ENCODE measurements at places on chromosomes 3 and 15.

DNA sequence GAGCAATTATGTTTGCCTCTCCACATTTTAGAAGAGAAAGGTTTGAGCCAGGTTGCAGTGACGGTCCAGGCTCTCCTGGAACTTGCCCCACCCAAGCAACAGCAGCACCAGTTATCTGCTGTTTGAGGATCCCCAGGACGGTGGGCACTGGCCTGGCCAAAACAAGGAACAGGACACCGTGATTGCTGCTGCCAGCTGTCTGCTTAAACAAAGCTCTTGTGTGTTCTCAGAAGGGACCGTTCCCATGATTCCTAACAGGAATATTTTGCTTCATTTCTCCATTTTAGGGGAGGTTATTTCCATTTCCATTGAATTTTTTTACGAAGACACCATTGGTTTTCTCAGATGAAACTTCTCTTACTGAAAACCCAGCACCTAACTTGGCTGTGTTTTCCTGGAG is 66.4 kb upstream of the RPL35A start:
- no peaks in the 10 kb centered on the region for H3K27me3 ChIP-seq
- H3K4me1 ChIP-seq: peaks cover 5% of the 10 kb centered on the region
- no peak overlapping the region for H3K4me3 ChIP-seq
- H3K27ac ChIP-seq: no peak overlapping the region

DNA sequence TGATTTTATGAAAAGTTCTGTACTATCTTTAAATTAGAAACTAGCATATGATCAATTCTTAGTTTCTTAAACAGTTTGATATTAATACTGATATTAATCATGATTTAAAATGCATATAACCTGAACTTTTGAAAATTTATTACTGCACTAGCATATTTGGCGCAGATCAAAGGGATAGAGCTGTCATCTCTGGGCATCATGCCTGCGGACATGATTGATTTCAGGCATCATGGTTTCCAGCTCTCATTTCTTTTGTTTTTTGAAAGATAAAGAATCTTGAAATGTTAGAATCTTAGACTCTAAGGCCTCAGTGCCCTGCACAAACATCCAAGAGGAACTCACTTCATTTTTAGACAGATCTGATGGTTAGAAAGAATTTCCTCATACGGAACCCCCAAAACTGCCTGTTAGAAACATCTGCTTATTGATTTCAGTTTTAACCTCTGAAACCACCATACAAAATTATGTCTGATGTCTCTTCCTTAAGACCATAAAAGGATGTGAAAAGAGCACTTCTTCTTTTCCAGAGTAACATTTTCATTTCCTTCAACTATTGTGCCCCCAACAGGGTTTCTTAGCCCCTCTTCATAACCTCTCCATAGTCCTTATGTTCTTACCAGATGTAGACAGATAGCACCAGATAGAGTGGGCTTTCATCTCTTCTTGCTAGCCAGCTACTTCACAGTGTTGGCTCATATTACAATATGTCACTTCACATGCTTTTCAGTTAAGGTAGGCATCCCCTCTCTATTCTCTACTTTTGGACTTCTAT is 110.8 kb downstream of the BBX start:
- H3K4me3 ChIP-seq: peak overlapping the region; percentile 20
- no peak overlapping the region for H3K27ac ChIP-seq
- H3K27me3 ChIP-seq: no peaks in the 10 kb centered on the region
- DNase-seq: no peak
- no peaks in the 10 kb centered on the region for H3K36me3 ChIP-seq
- peaks cover 45% of the 10 kb centered on the region for H3K4me1 ChIP-seq

GRCh38 chr3:29515451-29515850 is 234.6 kb downstream of the RBMS3 start:
- no peaks in the 10 kb centered on the region for H3K4me1 ChIP-seq
- no peak for DNase-seq
- H3K27me3 ChIP-seq: peaks cover 7% of the 10 kb centered on the region
- no peak overlapping the region for H3K4me3 ChIP-seq
- no peaks in the 10 kb centered on the region for H3K36me3 ChIP-seq

- peaks cover 15% of the 10 kb centered on the region for H3K27me3 ChIP-seq
- DNase-seq: no peak
- H3K27ac ChIP-seq: no peak overlapping the region
- H3K4me3 ChIP-seq: no peak overlapping the region
Observed at GRCh38 chr3:127143172-127143571, 49.8 kb upstream of the PRR23E start.

- H3K4me1 ChIP-seq: peaks cover 7% of the 10 kb centered on the region
- H3K36me3 ChIP-seq: no peaks in the 10 kb centered on the region
- H3K4me3 ChIP-seq: no peak overlapping the region
- no peak for DNase-seq
Observed at GRCh38 chr3:24493746-24494617, 668 bp downstream of the THRB start.

- H3K27ac ChIP-seq: no peak overlapping the region
- no peaks in the 10 kb centered on the region for H3K27me3 ChIP-seq
- H3K4me3 ChIP-seq: no peak overlapping the region
- DNase-seq: no peak
- peaks cover 5% of the 10 kb centered on the region for H3K4me1 ChIP-seq
Observed at GRCh38 chr3:110623571-110623970, 448.0 kb upstream of the NECTIN3 start.

- no peak overlapping the region for H3K27ac ChIP-seq
- DNase-seq: no peak
- H3K4me1 ChIP-seq: peaks cover 5% of the 10 kb centered on the region
- H3K27me3 ChIP-seq: peaks cover 13% of the 10 kb centered on the region
Observed at GRCh38 chr3:66520724-66521123, 19.9 kb upstream of the LRIG1 start.

DNA sequence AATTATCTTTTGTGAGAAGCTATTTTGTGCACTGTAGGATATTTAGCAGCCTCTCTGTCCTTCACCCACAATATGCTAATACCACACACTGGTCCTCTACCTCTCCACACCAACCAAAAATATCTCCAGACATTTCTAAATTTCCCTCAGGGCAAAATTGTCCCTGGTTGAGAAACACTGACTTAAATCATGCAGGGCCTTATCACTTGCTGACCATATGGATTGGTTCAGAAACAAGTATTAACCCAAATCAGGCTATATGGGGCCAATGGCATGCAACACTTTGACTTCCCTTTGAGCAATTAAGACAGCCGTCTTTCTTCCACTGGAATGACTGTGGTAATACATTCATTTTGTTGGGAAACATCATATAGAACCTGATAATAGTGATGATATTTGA is 251.1 kb downstream of the CNTN3 start:
- H3K27ac ChIP-seq: no peak overlapping the region
- H3K36me3 ChIP-seq: no peaks in the 10 kb centered on the region
- DNase-seq: no peak
- no peaks in the 10 kb centered on the region for H3K4me1 ChIP-seq
- H3K4me3 ChIP-seq: no peak overlapping the region
- no peaks in the 10 kb centered on the region for H3K27me3 ChIP-seq

- no peaks in the 10 kb centered on the region for H3K4me1 ChIP-seq
- peaks cover 10% of the 10 kb centered on the region for H3K27me3 ChIP-seq
- no peak for DNase-seq
- H3K4me3 ChIP-seq: no peak overlapping the region
Observed at GRCh38 chr15:61819386-61819785, 240.9 kb downstream of the VPS13C start.

DNA sequence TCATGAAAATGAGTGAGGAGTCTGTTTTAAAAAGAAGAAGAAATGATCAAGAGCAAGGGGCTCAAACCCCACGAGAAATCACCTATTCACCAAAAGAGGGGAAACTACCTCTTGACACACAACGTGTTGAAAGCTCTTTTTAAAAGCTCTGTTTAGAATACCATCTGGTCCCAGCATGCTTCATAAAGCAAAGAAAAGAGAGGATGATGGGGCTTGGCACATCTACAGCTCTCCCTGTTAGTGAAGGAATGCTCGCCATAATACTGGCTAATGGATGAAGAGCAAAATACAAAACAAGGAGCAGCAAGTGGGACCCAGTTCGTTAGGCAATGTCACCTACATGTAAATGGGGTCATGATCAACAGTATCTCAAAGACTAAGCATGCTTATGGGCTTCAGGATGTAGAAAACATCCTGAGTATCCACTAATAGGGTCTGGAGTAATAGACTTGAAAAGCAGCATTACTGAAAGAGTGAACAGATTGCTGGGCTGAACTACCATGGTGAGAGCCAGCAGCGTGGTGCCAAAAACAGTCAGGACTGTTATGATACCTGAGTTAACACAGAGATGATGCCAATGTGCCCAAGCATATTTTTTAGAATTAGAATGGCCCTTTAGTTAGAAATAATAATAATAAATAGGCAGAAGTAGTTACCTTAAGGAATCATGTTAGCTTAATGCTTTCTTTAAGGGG is 159.7 kb upstream of the POU1F1 start:
- no peak for DNase-seq
- peaks cover 8% of the 10 kb centered on the region for H3K4me1 ChIP-seq
- H3K36me3 ChIP-seq: no peaks in the 10 kb centered on the region
- no peak overlapping the region for H3K27ac ChIP-seq

DNA sequence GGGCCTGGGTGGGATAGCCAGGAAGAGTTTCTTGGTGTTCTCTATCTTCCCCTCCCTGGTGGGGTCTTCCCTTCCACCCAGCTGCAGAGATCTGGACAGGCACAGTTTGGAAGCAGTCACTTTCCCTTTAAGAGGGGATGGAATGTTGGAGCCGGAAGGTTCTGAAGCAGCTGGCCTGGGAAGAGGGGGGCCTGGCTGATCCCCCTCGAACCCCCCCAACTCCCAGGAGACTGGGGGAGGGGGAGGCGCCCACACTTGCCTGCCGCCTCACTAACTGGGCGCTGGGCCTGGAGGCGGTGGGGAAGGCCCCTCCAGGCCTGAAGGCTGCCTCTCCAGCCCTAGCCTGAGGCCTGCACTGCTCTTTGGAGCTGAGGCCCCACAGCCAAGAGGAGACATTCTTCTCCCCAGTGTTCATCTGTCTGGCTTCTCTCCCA is 1.4 kb downstream of the DVL3 start:
- peak overlapping the region; percentile 96 for H3K4me3 ChIP-seq
- DNase-seq: no peak
- H3K27me3 ChIP-seq: no peaks in the 10 kb centered on the region
- peaks cover 42% of the 10 kb centered on the region for H3K4me1 ChIP-seq
- peak overlapping the region; percentile 92 for H3K27ac ChIP-seq
- H3K36me3 ChIP-seq: no peaks in the 10 kb centered on the region

- DNase-seq: no peak
- peaks cover 85% of the 10 kb centered on the region for H3K4me1 ChIP-seq
- H3K36me3 ChIP-seq: no peaks in the 10 kb centered on the region
- peak overlapping the region; percentile 66 for H3K4me3 ChIP-seq
- peak overlapping the region; percentile 87 for H3K27ac ChIP-seq
Observed at GRCh38 chr3:45597171-45597570, 2.6 kb downstream of the LIMD1 start.

DNA sequence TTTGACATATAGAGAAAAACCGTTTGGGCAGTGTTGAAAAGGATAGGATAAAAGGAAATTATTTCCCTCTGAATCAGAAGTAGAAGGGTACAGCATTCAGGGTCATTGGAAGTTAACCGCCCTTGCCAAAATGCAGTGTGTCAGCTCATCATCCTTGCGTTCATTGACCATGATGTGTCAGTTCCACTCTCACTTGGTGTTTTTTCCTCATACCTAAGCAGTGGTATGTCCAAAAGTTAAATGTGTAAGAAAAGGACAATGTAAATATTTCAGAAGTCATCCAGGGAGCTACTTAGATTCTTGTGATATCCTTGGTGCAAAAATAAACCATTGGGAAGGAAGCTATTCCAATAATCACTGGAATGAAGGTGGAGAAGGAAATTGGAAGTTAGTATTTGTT is 50.7 kb downstream of the MAP6D1 start:
- no peak overlapping the region for H3K27ac ChIP-seq
- H3K4me3 ChIP-seq: no peak overlapping the region
- DNase-seq: no peak
- no peaks in the 10 kb centered on the region for H3K4me1 ChIP-seq

GRCh38 chr15:62306851-62307504 is 141.9 kb upstream of the C2CD4B start:
- no peak for DNase-seq
- H3K4me3 ChIP-seq: peak overlapping the region; percentile 46
- H3K27ac ChIP-seq: no peak overlapping the region
- peaks cover 7% of the 10 kb centered on the region for H3K4me1 ChIP-seq
- H3K27me3 ChIP-seq: peaks cover 56% of the 10 kb centered on the region

GRCh38 chr3:78483090-78483489 is 1284.7 kb downstream of the ROBO1 start:
- no peak overlapping the region for H3K4me3 ChIP-seq
- H3K36me3 ChIP-seq: no peaks in the 10 kb centered on the region
- H3K4me1 ChIP-seq: no peaks in the 10 kb centered on the region
- no peak overlapping the region for H3K27ac ChIP-seq
- no peaks in the 10 kb centered on the region for H3K27me3 ChIP-seq

DNA sequence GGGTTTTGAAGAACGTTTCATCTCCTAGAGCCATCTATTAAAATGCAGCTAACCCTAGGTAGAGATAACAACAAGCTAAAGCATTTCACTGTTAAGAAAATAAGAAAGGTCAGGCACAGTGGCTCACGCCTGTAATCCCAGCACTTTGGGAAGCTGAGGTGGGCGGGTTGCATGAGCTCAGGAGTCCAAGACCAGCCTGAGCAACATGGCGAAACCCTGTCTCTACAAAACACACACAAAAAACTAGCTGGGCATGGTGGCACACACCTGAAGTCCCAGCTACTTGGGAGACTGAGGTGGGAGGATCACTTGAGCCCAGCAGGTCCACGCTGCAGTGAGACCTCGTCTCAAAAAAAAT is 5.4 kb upstream of the TBC1D5 start:
- no peak overlapping the region for H3K27ac ChIP-seq
- H3K27me3 ChIP-seq: no peaks in the 10 kb centered on the region
- H3K4me1 ChIP-seq: peaks cover 19% of the 10 kb centered on the region
- DNase-seq: no peak
- no peak overlapping the region for H3K4me3 ChIP-seq
- H3K36me3 ChIP-seq: no peaks in the 10 kb centered on the region

GRCh38 chr3:126557415-126557745 is 1.4 kb downstream of the C3orf22 start:
- H3K4me3 ChIP-seq: no peak overlapping the region
- no peaks in the 10 kb centered on the region for H3K36me3 ChIP-seq
- DNase-seq: no peak
- H3K4me1 ChIP-seq: no peaks in the 10 kb centered on the region
- peaks cover 6% of the 10 kb centered on the region for H3K27me3 ChIP-seq

GRCh38 chr3:89923921-89924610 is 816.6 kb downstream of the EPHA3 start:
- H3K27me3 ChIP-seq: no peaks in the 10 kb centered on the region
- DNase-seq: no peak
- H3K4me3 ChIP-seq: no peak overlapping the region
- no peak overlapping the region for H3K27ac ChIP-seq
- no peaks in the 10 kb centered on the region for H3K36me3 ChIP-seq

GRCh38 chr15:90924375-90924774 is 8.0 kb downstream of the HDDC3 start:
- H3K27me3 ChIP-seq: no peaks in the 10 kb centered on the region
- no peak overlapping the region for H3K27ac ChIP-seq
- H3K4me1 ChIP-seq: peaks cover 4% of the 10 kb centered on the region

GRCh38 chr3:81072591-81072990 is 688.9 kb downstream of the GBE1 start:
- H3K27me3 ChIP-seq: no peaks in the 10 kb centered on the region
- no peaks in the 10 kb centered on the region for H3K4me1 ChIP-seq
- DNase-seq: no peak
- no peaks in the 10 kb centered on the region for H3K36me3 ChIP-seq
- H3K27ac ChIP-seq: no peak overlapping the region

- H3K4me1 ChIP-seq: no peaks in the 10 kb centered on the region
- H3K27ac ChIP-seq: no peak overlapping the region
- H3K4me3 ChIP-seq: no peak overlapping the region
- DNase-seq: no peak
- no peaks in the 10 kb centered on the region for H3K27me3 ChIP-seq
- no peaks in the 10 kb centered on the region for H3K36me3 ChIP-seq
Observed at GRCh38 chr3:49461443-49462171, 8.5 kb upstream of the DAG1 start.
